ENCODE measurements at places on chromosomes 2 and 18.

DNA sequence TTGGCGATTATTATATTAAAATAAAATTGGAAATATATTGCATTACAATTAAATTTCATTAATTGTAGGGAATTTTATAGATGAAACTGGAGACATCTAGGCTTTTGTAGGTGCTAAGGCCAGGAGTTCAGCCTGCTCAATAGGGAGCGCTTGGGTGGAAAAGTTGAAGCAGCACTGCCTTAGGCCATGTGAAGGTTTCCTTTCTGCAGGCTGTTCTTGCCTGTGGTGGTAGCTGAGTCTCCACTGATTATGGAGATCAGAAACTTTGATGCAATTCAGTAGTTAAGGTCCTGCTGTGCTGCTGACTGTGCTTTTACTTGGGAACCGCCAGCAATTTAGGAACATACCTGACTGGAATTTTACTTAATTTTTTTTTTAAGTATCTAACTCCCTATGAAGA is 179.9 kb upstream of the BOD1L2 start:
- DNase-seq = no peak

- DNase-seq = no peak
These were observed 80.6 kb downstream of the OTX1 start for GRCh38 chr2:63131196-63131595.

- no peak for DNase-seq
These were observed 33.6 kb downstream of the GCG start for GRCh38 chr2:162118166-162119031.

- DNase-seq = no peak
These were observed 188.7 kb downstream of the RND3 start for GRCh38 chr2:150298571-150299305.

DNA sequence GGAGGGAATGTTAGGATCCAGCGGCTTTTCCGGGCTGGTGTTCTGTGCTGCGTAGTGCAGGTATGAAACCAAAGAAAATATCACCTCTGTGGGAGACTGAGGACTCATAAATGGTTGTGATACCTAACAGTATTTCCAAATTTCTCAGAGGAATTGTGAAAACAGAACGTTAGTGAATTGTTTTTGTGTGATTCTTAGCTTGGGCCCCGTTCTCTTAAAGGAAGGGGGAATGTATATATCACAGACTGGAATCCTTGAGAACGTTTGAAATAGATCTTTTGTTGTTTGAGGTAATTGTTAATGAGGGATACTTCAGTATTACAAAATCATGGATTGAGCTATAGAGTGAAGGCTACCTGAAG is 834 bp downstream of the ZNF638 start:
- DNase-seq = no peak

DNA sequence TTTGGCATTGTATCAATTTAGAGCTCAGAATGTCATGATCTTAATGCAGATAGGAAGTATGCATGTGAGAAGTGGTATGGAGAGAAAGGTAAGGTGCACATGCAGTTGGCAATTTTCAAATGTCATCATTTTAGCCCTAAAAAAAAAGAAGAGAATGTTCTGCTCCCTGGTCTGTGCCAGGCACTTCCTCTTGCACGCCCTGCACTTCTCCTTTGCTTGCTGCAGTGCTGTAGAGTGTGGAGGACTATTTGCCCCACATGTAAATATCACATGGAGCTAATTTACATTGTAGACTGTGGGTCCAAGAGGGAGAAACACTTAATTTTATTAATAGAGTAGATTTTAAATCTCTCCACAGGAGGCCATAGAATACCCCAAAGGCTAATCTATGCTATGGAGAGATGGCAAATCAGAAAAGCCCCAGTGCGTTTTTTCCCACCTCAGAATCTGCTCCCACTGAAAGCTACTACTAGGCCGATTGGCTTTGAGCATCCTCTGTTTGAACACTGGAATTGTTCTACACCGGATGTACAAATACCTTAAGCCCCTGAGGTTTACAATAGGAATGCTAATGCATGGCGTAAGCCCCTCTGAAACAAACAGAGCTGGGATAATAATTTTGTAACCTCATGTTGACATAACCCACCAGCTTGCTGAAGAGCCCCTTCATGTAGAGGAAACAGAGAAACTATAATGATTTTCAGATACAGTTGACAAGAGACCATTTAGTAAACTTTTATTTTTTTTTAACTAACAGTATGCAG is 137.2 kb upstream of the KLHL14 start:
- DNase-seq = no peak

DNA sequence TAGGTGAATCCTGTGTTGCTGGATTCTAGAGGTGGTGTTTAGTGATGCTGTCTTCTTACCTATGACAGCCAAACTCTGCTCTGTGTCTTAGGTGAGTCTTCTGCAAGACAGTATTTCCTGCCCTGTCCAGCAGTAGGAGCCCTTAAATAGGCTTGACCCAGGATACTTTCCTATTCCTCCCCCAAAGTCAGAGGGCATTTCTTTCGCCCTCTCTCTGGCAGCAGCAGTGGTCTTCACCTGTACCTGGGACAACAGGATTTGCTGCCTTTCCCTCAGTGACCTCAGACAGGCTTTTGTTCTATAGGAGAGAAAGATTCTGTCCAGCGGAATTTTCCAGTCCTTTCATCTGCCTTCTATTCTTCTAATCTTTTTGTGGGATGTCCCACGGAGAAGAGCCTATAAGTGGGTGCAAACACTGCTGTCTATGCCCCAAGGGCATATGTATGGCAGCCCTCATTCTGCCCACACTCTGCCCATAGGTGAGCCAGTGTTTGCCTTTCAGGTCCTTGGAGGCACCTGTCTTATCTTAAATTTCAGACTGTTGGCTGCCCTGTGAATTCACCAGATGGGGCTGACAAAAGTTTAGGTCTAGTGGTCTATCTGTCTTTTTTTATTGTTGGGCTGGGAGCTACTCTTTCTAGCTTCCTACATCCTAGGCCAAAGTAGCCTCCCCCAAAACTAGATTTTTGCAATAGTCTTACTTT is 177.3 kb upstream of the SPOPL start:
- DNase-seq = no peak

DNA sequence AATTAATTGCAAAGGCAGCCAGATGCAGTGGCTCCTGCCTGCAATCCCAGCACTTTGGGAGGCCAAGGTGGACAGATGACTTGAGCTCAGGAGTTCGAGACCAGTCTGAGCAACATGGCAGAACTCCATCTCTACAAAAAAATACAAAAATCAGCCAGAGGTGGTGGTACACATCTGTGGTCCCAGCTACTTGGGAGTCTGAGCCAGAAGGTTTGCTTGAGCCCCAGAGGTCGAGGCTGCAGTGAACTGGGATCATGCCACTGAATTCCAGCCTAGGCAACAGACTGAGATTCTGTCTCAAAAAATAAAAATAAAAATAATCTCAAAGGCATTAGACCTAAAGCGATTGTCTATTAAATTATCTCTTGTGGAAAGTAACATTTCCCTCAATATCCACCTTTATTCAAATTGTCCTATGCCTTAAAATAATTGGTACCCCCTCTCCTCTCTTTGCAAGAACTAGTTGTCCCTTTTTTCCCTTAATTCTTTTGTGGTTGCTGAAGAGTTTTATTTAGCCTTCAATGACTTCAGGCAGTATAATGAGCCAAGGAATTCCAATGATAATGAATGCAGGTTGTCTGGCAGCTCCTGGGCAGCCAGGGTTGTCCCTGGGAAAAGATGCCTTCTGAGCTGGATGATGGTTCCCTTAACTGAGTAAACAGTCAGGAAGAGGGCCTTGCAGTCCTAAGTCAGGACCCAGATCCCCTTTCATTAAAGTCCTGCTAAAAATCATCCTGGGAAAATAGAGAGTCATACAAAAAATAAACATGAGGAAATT is 32.2 kb downstream of the GPR75 start:
- no peak for DNase-seq

DNA sequence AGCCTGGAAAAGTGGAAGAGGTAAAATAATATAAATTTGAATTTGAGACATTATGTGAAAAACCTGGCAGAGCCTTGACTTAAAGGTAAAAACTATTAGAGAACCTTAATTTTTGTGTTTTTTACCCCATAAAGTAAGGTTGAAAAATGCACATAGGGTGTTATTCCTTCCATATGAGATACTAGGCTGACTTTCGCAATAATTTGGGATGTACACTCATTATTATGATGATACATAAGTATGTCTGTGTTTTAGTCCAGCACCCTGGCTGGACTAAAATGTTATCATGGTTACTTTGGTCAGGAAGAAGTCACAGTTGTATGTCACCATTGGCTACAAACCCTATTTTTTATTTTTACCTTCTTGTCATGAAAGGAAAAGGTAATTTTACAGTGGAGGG is 19.8 kb downstream of the NEMP2 start:
- DNase-seq = no peak

GRCh38 chr2:124289615-124290014 is 264.5 kb downstream of the CNTNAP5 start:
- DNase-seq = no peak

GRCh38 chr2:55862246-55862645 is 61.3 kb downstream of the EFEMP1 start:
- no peak for DNase-seq

DNA sequence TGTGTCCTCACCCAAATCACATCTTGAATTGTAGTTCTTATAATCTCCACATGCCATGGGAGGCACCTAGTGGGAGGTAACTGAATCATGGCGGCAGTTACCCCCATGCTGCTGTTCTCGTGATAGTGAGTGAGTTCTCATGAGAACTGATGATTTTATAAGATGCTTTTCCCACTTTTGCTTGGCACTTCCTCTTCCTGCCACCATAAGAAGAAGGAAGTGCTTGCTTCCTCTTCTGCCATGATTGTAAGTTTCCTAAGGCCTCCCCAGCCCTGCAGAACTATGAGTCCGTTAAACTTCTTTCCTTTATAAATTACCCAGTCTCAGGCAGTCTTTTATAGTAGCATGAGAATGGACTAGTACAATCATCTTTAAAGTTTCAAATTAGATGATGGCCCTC is 902.4 kb upstream of the PIK3C3 start:
- no peak for DNase-seq

GRCh38 chr2:48339451-48339850 is 190.5 kb upstream of the STON1 start:
- DNase-seq = no peak

DNA sequence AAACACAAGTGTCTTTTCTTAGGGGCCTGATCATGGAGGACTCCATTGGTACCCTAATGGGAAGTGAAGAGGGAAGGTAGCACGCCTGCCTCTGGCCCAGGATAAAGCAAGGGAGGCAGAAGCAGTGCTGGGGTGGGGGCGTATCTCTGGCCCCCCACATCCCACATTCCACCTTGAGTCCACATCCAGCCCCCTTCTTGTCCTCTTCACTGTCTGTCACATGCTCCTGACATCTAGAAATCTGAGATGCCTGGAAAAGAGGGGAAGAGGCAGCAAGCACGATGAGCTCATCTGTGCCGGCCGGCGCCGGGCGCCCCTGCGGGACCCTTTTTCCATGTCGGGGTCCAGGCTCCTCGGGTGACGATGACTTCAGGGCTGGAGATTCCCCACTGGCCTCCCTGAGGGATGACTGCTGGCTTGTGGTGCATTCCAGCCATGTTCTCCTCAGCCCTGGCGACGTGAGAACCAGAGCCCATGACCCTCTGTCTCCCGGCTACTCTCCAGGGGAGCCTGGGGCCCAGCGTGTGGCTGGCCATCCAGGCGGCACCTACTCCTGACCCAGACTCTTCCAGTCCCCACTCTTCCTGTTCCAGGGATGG is 277.5 kb downstream of the DYSF start:
- no peak for DNase-seq

DNA sequence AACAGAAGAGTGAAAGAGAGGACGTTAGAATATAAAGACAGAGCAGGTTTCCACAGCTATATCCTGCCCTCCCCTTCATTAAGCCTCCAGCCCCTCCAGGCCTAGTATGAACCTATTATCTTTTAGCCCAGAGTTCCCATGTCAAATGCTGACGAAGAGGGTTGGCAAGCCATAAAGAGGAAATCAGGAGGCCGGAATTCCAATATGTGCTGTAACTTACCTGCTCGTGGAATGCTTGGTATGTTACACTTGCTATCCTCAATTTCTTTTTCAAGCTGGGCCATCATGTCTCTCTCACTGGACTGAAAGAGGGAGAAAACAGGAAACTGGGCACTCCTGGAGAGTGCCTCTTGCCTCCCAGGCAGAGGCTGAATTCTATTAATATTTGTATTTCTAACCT is 264.1 kb downstream of the TRIB2 start:
- DNase-seq = no peak

GRCh38 chr2:39696101-39696553 is 30.4 kb downstream of the TMEM178A start:
- no peak for DNase-seq

GRCh38 chr2:25546852-25547251 is 126.5 kb downstream of the DTNB start:
- DNase-seq = no peak

DNA sequence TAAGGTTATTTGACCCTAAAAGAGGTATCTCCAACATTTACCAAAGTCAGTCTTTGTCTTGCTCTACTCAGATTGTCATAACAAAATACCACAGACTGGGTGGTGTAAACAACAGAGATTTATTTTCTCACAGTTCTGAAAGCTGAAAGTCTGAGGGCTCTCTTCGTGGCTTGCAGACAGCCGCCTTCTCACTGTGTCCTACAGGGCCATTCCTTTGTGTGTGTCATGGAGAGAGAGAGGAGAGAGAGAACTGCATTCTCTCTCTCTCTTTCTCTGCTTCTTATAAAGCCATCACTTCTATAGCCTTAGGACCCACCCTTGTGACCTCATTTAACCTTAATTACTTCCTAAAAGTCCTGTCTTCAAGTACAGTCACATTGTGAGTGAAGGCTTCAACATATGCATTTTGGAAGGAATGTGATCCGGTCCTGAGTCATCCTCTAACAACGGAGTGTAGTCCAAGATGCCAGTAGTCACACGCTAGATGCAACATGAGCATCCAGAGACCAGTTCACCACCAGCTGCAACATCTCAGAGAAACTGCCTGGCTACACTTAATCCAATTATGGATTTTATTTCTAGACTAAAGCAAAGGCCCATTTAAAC is 130.2 kb downstream of the CD226 start:
- no peak for DNase-seq

- DNase-seq = no peak
These were observed 229.4 kb downstream of the ZNF516 start for GRCh38 chr18:76265497-76266235.

DNA sequence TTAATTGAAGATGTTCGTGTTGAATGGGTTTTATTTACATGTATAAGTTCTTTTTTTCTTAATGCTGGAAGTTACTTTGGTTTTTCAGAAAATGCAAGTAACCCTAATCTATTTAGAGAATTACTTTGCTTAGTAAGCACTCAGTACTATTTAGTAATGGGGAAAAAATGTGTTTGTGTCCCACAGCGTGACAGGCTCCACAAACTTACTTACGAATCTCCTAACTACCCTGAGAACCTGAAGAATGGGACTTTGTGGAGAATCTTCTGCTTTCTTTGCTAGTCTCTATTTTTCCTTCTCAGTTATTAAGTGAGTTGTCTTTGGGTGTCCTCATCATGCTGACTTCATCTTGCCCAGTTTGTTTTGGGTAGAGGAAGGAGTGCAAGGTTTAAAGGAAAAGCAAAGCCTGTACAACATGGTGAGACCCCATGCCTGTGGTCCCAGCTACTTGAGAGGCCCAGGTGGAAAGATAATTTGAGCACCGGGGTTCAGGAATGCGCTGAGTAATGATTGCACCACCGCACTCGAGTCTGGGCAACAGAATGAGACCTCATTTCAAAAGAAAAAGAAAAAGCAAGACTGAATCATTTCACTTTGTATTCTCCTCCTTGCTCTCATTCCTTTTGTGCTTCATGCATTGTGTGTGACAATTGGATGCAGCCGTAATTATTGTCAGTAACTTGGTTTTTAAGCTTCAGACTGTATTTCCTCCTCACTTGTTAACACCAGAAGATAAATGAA is 10.2 kb downstream of the NEDD4L start:
- DNase-seq = no peak

- DNase-seq = no peak
These were observed 777 bp upstream of the RAB17 start for GRCh38 chr2:237591141-237591881.

GRCh38 chr2:178286636-178287035 is 92.3 kb downstream of the OSBPL6 start:
- DNase-seq = no peak
